ENCODE measurements at places on chromosomes 5 and 9.

DNA sequence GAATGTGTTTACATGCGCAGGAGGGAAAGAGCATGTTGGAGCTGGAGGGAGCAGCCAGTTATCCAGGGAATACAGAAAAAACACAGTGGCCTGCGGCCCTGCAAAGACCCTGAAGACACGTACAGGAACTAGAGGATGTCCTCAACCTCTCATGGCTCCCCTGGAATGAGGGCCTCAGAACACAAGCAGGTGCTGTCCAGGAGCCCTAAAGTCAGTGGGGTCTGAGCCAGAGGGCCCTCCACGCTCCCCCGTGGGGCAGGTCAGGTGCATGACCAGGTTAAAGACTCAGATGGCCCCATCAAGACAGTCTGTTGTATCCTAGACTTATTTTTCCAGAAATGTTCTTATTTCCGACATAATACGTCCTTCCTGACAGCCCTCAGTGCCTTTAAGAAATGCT, 106.9 kb downstream of the ROR2 start:
- no peak for DNase-seq

- no peak for DNase-seq
These were observed 160.0 kb downstream of the C9orf152 start for GRCh38 chr9:110047955-110048402.

GRCh38 chr9:18018221-18018620, 439.4 kb downstream of the SH3GL2 start:
- DNase-seq = no peak

- DNase-seq = no peak
These were observed 41.5 kb downstream of the PIP5K1B start for GRCh38 chr9:68746525-68746924.

DNA sequence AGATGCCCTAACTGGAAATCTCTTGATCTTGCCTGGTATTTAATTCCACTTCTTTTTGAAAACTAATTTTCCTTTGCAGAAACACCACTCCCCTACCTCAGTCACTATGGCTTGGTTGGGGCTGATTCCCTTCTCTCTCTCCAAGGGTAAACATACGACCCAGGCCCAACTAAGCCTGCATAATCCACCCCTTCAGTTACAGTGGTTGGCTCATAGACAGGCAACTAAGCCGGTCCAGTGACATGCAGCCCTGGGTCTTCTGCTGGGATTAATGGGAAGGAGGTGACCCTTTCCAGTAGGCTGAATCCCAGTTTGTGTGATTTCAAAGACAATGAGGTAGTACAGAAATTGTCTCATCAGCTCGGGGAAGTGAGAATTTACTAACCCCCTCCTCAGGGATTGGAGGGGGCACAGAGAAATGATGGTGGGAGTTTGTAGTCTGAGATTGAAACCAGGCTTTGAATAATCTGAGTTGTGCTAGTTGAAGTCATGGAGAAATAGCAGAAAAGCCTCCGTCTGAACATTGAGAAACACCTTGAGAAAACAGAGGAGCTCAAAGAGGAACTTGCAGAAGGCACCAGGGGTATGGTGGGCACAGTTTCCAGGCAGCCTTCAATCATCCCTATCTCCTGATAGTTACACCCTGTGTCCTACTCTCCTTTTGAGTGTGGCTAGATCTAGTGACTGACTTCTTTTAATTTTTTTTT, 148.9 kb downstream of the GCNT1 start:
- no peak for DNase-seq

DNA sequence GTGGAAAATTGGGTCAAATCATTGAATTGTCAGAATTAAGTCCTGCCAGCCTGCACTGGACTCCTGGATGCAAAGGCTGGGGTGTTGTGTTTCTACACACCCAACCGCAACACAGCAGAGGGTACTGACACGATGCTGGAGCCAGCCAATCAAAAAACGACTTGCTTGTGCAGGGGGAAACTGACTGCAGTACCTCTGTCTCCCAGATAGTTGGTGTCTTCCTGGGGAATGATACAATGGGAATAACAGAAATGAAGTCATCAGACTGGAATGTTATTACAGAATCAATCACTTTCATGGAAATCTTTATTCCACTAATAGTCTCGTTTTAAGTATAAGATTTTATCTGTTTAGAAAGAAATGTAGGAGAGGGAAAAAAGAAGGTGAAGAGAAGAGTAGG, 330.3 kb downstream of the MLLT3 start:
- no peak for DNase-seq

GRCh38 chr9:22030101-22030598, 21.0 kb upstream of the CDKN2B start:
- DNase-seq = no peak

GRCh38 chr9:69465473-69465872, 140.5 kb downstream of the ENTREP1 start:
- DNase-seq = no peak

- DNase-seq = no peak
These were observed 7.7 kb upstream of the GCNT1 start for GRCh38 chr9:76451234-76451633.

DNA sequence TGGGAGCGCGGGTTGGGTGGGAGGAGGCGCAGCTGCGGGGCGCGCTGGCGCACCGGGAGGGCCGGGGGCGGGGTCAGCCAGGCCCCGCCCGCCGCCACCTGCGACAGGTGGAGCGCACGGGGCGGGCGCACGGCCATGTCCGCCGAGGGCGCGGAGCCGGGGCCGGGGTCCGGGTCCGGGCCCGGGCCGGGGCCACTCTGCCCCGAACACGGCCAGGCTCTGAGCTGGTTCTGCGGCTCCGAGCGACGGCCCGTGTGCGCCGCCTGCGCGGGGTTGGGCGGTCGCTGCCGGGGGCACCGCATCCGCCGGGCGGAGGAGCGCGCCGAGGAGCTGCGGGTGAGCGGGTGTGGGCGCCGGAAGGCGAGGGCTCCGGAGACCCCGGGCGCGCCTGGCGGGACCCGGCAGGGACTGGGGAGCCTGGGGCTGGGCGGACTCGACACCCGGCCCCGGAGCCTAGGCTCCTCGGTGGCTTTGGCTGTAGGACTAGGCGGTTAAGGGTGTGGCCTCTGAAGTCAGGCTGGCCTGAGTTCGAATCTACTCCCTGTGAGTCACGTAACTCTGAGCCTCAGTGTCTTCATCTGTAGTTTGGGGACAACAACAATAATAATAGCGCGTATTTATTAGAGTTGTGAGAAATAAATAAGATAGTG, at the start of gene BSPRY:
Gene BSPRY (plus strand): TSS at position 97 of the 650 bp plus-strand sequence. CDS start 39 bp downstream, at position 136.
- DNase-seq = no peak

DNA sequence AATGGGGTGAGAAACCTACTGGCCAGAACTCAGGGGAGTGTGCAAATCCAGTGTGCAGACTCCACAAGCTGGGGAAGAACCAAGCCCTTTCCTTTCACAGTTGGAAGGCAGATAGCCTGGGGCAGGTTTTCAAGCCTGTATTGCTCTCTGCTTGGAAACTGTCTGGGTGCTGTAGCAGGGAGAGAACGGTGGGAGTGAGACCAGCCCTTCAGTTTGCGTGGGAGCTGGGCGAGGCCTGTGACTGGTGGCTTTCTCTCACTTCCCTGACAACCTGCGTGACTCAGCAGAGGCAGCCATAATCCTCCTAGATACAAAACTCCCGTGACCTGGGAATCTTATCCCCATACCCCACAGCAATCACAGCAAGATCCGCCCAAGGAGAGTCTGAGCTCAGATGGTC, 44.9 kb upstream of the SNCAIP start:
- no peak for DNase-seq

GRCh38 chr9:108213511-108213910, 642.3 kb downstream of the ACTL7B start:
- no peak for DNase-seq

DNA sequence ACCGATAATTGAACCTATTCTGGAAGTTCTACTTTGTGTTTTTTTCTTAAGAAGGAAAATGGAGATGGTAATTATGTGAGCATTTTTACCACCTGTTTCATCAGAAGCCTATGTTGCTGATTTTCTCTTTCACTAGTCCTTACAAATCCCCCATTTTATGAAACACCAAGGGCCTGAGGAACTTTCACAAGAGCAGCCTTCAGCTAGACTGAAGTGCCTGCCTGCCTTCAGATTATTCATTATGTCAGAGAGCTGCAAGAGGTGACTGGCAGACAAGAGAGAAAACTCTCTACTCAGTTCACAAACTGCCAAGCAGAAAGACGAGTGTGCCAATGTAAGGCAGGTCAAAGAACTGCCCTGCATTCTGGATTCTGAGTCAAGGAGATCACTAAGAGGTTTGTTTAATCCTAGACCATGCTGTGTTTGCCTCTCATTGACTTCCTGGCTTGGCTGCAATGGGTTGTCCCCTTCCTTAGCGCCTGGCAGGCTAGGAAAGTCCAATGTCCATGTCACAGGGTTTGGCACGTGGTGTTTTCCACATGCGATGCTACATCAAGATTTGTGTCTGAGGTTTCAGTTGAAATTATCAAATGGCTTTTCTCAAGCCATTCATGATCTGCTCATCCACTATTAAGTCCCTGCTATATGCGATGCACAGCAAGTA, 143.3 kb downstream of the CDC42SE2 start:
- DNase-seq = no peak

GRCh38 chr9:21104787-21105186, 27.0 kb upstream of the IFNB1 start:
- no peak for DNase-seq

DNA sequence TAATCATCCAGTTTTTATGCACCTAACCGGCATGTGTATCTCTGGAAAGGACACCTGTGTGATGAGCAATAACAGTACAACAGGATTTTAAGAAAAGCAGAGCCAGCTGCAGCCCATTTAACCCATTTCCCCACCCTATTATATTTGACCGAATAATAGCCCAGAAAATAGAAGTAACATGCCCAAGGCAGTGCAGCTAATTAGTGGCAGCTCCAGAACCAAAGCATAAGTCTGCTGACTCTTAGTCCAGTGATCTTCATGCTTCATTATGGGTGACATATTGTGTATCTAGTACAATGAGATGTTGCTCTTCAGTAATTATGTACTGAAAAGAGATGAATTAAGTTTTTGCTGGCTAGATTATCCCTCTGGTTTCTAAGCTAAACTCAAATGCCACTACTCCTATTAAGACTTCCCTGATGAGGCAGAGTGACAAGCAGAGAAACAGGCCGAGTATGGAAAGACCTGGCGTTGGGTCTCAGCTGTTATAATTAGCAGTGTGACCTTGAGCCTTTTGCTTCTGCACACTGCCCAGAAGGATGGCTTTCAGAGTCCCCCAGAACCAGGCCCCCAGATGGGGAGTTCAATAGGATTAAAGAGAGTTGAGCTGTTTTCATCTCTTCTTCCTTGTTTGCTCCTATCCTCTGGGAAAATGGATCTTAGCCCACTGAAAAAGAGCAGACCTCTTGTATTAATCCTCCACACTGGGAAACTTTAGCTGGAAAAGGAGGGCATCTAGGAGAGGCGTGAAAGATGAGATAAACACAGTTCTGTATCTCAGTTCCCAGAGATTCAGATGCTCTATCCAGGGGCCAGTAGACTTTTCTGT, 10.8 kb upstream of the C1QTNF3 start:
- no peak for DNase-seq
